ENCODE measurements at places on chromosomes 7 and 10.
A peak's percentile ranks its signal among the peaks of the same experiment; 100 is the strongest.

DNA sequence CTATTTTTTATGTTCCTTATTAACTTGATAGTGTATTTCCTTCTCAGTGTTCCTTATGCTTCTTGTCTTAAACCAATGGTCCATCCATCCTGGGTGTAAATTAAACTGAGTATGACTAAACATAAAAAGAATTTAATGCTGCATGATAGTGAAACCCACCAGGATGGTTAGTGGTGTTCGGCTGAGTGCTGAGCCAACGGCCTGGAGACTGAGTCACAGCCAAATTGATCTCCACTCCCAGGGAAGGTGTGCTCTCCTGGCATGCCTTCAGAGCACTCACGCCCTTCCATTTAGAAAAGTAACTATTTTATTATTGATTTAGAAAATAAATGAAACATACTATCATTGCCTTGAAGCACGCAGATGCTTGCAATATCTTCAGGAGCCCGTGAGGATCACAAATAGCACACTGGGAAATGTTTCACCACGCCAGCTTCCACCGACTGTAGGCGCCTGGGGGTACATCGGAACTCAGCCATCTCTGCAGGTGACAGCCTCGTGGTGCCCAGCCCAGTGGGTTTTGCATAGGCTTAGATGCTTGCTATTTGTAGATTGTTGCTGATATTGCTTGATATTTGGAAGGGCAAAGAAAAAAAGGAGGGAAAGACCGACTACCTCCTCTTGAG, 40.0 kb upstream of the LOXL4 start:
- no peak for DNase-seq

GRCh38 chr7:85508642-85509410, 322.0 kb upstream of the SEMA3D start:
- no peak for DNase-seq

GRCh38 chr10:108598320-108598695, 1325.0 kb downstream of the XPNPEP1 start:
- no peak for DNase-seq

- peak; percentile 91 for DNase-seq
Observed at GRCh38 chr10:110671788-110672579, 27.8 kb downstream of the RBM20 start.

DNA sequence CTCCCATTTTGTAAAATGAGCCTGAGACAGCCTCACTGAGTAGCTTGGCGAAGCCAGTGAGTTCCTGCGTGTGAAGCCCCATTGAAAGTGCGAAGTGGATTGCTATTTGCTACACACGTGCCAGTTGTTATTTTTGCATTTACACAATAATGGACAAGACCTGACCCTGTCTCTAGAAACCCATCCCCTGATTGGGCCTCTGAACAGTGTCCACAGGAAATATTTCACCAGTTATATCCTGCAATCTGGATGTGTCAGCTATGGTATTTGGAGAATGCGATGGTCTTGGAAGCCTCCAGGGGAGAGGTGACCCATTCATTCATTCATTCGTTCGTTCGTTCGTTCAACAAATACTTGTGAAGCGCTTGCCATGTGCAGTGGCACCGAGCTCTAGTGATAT, 37.1 kb downstream of the COL13A1 start:
- no peak for DNase-seq

GRCh38 chr10:45443101-45444009, 69.3 kb downstream of the ALOX5 start:
- DNase-seq, result peak; percentile 86

DNA sequence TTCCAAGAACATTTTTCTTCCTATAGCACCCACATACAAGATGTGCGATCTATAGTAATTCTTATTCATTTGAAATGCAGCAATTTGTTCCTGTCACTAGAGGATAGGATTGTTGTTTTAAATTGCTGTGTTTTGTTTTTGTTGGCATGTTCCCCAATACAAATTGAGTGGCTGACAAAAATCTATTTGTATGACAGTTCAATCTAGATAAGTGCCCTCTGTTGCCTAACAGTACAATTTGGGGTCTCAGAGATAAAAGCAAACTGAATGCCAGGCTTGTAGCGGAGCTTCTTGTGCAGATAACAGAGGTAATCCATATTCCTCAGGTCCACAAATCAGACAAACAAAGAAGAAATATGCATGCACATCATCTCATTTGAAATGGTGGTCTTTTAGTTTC, 68.8 kb downstream of the VTI1A start:
- no peak for DNase-seq

DNA sequence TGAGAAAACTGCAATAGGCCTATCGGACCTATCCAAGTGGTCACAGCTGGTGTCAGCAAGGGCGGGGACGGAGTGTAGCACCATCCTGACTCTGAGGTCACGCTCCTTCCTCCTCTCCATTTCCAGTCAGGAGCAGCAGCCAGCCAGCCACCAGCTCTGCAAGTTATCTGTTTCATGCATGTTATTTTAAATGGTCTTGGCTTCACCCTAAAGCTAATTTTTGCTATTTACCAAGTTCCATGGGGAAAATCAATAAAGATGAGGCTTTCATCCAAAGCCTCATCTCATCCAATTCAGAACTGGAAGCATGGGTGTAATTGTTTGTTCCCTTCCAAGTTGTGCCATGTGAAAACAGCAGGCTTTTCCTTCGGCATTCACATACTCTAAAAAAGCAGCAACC, 49.3 kb downstream of the ICA1 start:
- DNase-seq, result no peak

GRCh38 chr10:86970982-86971231, 2.6 kb downstream of the ADIRF start:
- no peak for DNase-seq
